ENCODE measurements at places on chromosomes 5 and 9.

GRCh38 chr9:14119694-14120514 is 194.0 kb downstream of the NFIB start:
- no peak for DNase-seq

DNA sequence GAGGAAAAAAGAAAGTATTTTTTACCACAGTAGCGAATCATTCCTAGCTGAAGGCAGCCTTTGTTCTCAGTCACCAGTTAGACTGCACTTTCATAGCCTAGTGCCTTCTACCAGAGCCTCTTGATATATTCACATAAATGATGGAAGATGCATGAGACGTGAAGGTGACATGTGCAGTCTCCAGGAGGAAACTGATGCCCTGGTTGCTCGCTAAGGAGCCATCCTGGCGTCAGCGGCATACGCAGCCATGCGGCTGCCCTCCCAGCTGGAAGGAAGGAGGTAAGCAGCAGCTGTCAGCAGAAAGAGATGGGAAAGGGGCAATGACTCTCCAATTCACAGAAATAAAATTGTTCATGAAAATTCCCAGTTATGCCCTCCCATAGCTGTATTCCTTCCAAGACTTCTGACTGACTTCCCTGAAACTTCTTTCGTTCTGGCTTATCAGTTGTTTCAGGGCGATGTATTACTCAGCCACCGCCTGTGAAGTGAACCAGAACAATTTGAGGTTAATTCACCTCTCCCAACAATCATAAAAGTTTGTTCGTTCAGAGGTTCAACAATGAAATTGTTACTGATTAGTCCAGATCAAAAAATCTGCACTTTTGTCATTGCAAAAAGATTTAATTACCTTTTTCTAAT is 331.2 kb downstream of the NR2F1-AS1 start:
- no peak for DNase-seq

- DNase-seq = no peak
These were observed 297.6 kb downstream of the BRINP1 start for GRCh38 chr9:119071636-119072035.

DNA sequence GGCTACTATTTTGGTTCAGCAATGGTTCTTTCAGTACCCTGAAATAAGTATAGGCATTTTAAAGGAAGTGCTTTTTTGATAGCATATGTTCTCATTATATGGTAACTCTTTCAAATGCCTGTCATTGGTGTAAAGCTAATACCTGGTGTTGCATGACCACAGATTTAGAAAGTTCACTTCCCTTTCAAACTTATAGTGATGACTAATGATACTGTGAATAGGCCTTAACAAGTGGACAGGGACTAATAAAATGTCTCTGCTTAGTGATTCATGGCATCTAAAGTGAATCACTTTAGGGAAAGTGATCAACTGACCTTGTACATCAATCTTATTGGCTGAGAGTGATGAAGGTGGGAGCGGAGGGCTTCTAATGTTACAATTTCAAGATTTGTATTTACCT is 21.6 kb downstream of the MRPL22 start:
- DNase-seq = no peak

- DNase-seq = no peak
These were observed 3.7 kb upstream of the CAMK2A start for GRCh38 chr5:150293091-150293941.

GRCh38 chr9:93278144-93278543 is 94.2 kb downstream of the WNK2 start:
- DNase-seq = no peak

DNA sequence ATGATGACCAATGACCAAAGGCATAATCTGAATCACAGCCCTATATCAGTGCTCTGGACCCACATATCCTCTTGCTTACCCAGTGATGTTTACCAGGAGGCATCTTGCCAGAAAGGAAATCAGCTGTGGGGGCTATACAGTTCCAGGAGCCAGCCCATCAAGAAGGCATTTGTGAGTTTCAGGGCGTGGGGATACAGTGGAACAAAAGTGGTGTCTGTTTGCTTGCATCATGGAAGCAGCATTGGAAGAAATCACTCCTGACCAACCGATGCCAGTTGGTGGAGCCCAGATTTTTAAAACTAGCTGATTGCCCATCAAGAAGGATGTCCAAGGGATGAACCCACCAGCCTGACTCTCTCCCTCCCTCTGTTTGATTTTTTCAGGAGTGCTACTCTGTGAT is 106.5 kb upstream of the EGFLAM start:
- DNase-seq = no peak

GRCh38 chr5:76114179-76114851 is 31.1 kb downstream of the SV2C start:
- DNase-seq = no peak

GRCh38 chr5:178519155-178519554 is 71.0 kb downstream of the COL23A1 start:
- no peak for DNase-seq

GRCh38 chr5:10489810-10490426 is 48.2 kb downstream of the ROPN1L start:
- DNase-seq = no peak

DNA sequence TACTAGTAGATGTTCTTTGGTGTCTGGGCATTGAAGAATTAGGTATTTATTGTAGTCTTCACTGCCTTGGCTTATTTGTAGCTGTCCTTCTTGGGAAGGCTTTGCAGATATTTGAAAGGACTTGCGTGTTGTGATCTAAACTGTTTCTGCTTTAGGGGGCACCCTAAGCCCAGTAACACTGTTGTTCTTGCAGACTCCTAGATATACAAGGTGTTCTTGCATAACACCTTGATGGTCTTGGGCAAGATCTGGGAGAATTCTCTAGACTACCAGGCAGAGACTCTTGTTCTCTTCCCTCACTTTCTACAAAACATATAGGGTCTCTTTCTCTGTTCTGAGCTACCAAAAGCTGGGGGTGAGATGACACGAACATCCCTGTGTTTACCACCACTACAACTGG is 179.1 kb downstream of the FAM170A start:
- DNase-seq = no peak

GRCh38 chr9:131676431-131676972 is 63.4 kb downstream of the RAPGEF1 start:
- DNase-seq = no peak

DNA sequence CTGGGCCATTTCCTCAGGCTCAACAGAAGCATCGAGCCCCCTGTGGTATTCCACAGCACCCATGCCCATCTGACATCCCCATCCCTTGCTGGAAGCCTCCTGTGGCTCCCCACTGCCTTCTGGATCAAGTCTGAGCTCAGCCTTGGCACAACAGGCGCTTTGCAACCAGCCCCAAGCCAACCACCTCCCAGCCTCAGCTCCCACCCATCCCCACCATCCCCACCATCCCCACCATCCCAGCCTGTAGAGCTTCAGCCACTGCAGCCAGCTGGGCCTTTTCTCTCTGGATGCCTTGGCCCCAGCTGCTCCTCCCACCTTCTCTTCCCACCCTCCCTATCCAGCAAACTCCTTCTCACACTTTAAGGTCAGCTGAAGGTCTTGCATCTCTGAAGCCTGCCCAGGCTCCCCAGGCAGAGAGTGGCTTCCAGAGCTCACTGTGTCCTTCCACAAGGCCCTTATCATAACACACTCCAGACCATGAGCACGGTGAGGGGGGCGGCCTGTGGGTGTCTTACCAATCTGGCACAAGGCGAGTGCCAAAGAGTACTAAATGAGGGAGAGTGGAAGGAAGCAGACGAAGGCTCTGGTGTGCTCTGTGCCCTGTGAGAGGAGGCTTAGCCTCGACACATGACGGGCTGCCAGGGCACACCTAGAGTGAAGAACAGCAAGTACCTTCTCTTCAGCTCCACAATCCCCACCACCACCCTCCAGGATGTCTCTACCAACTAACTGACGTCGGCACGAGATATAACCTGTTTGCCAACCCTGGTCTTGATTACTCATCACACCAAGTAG is 6.5 kb downstream of the HIGD2A start:
- DNase-seq = no peak

DNA sequence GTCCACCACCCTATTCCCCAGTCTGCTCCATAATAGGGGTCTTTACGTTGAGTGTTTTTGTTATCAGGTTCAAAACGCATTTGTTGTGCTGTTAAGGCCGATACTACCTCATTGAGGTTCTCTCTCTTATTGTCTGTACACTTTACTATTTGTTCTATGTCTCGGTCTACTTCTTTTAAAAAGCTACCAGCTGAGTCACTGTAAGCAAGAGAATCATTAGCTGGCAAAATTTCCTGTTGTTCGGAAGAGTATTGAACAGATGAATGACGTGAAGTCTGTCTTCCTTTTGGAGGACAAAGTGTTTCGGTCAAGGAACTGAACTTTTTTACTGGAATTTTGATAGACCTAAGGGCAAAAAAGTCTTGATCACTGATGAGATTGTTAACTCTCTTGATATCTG is 10.3 kb downstream of the LYSMD3 start:
- DNase-seq = no peak

DNA sequence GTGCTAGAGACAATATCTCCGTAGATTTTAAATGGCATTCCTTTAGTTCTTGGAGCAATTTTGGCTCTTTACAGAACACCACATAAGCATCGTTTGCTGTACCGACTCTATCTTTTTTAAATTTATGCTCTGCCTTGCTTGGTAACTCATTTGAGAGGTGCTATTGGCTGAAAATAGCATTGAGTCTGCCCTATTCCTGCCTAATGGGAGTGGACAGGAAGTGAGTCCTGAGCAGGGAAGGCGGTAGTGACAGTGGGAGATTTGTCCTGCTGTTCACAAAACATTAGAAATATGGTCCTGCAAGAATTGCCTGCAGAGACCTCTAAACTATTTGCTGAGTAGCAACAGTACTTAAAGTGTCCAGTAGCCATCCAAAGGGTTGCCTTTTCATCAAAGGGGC is 115.2 kb upstream of the IFNE start:
- no peak for DNase-seq

GRCh38 chr5:111223101-111223786 is 940 bp upstream of the CAMK4 start:
- no peak for DNase-seq

DNA sequence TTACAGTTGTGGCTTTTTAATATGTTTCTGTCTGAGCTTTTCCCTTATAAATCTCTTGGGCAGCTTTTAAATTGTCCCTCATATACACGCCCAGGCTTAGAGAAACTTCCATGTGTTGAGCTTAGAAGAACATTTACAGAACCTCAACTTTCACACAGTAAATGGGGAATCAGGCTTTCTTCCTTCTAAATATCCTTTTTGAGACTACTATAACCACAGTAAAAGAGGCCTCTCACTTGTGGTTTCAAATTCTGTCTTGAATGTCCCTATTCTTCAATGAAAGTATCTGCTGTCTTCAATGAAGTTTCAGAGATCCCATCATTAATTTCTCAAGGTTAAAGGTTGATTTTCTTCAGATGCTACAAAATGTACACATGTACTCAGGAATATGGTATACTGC is 588.6 kb upstream of the DMAC1 start:
- no peak for DNase-seq

DNA sequence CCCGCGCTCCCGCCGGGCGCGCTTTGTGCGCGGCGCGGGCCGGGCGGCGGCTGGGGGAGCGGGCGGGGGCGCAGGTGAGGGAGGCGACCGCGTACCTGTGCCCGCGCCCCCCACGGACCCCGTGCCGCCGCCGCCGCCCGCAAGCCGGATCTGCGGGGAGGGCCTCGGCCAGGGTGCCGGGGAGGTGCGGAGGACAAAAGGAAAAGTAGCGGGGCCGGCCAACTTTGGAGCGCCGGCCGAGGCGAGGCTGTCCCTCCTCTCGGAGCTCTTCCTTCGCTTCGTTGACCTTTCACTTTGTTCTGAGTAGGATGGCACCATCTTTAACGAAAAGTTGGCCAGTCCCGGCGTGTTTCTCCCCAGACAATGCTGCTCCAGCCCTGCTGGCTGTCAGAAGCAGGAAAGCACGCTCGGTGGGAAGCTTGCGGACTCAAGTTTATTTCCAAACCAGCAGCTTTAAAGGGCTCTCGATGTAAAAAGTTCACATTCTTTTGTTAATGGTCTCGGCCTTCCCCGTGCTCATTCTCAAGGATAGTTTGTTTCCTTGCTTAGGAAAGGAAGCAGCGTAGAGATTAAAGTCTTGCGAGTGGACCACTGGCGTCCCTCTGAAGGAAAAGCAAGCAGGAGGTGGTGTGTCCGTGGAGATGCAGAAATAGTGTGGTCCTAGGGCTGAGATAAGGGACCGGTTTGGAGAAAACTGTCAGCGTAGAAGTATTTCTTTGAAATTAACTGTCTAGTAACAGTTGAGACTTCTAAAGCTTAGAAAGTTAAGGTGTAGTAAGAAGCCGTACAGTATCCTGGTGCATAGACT is 639 bp downstream of the EHMT1 start:
- peak; percentile 35 for DNase-seq

DNA sequence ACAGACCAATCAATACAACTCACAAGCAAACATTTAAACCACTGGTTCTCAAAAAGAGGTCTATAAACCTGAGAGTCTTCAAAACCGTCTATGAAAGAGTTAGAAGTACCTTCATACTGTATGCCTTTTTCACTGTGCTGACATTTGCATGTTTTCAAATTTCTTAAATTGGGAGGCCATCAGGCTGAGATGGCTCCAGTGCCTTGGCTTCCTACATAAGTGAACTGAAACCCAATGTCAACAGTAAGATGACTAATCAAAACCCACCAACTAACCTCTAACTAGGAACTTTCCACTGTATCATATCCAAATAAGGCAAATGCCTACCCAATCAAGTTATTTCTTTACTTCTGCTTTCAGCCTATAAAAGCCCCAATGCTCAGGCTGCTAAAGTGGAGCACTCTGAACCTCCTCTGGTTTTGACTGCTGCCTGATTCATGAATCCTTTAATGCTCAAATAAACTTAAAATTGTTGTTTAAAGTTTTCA is 35.1 kb downstream of the FAM13B start:
- no peak for DNase-seq

- DNase-seq = no peak
These were observed 3.8 kb downstream of the ARSI start for GRCh38 chr5:150298701-150299451.

DNA sequence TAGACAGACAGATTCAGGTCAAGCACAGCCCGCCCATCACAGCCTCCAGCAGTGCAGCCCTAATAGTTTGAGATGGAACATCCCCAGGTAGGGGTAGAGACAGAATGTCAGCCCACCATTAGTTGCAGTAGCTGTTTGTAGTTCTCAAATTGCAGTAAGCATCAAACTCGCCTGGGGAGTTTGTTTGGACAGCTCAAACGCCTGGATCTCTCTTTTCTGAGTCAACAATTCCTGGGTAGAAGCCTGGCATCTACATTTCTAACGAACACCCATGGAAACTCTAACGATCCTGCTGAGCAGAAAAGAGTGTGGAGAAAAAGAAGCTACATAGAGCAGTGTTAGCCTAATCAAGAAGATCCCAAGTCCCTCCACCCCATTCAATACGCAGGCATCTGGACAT is 59.4 kb downstream of the ADAMTS16 start:
- no peak for DNase-seq

GRCh38 chr5:174751154-174752000 is 27.0 kb downstream of the MSX2 start:
- no peak for DNase-seq

DNA sequence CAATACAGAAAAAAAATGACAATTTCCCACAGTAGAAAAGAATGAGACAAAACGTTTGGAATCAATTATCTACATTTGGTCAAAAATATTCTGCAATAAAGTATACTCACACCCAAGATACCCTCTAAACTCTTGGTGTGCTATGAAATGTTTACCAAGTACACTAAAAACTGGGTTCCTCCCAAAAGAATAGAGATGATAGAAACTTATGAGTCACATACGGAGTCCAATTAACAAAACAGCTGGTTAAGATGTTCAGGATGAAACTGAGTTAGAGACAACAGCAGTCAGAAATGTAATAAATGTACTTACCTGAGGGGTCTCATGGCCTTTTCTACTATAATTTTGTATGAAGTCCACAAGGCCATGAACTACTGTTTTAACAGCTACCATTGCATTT is 25.7 kb downstream of the RC3H2 start:
- no peak for DNase-seq

- DNase-seq = no peak
These were observed 250.1 kb downstream of the FAM170A start for GRCh38 chr5:119879446-119879845.
